Right ventricle myocardium superior (tissue), 1 donor: ENCODE measurements at places on chromosomes 1 and 21.

- peak; percentile 62 for DNase-seq
These were observed 81.4 kb downstream of the NENF start for GRCh38 chr1:212514056-212514614.

DNA sequence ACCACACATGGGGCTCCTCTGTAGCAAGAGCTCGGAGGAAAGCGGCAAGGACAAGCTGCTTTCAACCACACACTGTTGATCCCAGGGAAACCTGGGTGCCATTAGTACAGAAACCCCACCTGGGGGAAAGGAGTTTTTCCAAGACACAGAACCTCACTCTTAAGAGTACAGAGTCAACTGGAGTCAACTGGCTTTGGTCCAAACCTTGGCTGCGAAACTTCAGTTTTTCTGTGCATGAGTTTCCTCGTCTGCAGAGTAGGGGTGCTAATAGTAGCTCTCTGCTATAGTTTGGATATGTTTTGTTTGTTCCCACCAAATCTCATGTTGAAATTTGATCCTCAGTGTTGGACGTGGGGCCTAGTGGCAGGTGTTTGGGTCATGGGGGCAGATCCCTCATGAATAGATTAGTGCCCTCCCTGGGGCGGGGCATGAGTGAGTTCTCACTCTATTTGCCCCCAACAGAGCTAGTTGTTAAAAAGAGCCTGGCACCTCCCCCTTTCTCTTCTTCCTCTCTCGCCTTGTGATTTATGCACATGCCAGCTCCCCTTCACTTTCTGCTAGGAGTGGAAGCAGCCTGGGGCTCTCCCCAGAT, 161.1 kb downstream of the PIGK start:
- DNase-seq, result no peak

GRCh38 chr1:1281533-1282321, 1.5 kb downstream of the SCNN1D start:
- peak; percentile 91 for DNase-seq

DNA sequence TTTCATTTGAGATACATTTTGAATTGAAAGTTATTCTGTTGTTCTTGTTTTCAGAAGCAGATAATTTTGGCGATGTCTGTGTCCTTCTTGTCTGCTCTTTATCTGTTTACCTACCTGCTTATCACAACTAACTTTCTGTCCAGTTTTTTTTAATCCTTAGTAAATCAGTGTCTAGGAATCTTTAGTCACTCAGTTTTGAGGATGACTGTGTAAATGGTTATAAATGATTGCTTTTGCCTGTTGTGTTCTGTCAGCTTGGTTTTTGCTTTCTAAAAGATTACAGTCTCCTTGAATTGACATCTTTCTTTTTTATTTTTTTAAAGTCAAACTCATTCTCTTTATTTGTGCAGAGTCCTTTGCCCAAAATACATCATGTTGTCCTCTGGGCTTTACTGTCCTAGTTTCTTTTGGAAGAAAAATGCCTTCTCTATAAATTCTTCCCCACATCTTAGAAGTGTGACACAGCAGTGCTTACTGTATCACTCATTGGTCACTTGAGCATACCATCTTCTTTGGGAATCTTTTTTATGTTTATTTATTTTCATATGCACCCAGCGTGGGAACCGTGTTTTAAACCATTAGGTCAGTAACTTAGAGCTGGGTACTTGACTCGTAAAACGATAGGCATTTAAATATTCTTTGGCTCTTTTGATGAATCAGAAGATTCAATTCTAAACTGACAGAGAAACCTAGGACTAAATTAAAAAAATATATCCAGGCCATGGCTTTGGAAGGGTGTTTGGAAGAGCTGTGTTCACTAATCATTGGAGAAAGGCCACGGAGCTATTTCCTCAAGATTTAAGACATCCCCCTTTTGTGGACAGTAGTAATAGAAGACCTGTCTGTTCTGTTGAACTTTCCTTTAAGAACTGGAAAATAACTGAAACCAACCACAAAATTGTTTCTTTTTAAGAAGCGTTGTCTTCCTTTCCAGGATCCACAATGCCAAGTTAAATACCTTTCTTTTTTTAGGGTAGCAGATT, 20.9 kb downstream of the LAMC1 start:
- DNase-seq, result no peak

DNA sequence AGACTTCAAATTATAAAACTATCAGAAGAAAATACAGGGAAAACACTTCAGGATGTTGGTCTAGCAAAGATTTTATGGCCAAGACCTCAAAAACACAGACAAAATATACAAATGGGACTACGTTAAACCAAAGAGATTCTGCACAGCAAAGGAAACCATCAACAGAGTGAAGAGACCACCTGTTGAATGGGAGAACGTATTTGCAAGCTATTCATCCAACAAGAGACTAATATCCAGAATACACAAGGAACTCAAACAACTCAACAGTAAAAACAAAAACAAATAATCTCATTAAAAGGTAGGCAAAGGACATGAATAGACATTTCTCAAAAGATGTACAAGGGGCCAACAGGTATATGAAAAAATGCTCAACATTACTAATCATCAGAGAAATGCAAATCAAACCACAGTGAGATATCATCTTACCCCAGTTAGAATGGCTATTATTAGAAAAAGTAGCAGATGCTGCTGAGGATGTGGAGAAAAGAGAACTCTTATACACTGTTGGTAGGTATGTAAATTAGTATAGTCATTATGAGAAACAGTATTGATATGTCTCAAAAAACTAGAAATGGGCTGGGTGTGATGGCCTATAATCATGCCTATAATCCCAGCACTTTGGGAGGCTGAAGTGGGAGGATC, 112.6 kb downstream of the LRIG2 start:
- DNase-seq, result no peak

GRCh38 chr1:180527101-180527669, 24.8 kb upstream of the ACBD6 start:
- DNase-seq, result no peak

DNA sequence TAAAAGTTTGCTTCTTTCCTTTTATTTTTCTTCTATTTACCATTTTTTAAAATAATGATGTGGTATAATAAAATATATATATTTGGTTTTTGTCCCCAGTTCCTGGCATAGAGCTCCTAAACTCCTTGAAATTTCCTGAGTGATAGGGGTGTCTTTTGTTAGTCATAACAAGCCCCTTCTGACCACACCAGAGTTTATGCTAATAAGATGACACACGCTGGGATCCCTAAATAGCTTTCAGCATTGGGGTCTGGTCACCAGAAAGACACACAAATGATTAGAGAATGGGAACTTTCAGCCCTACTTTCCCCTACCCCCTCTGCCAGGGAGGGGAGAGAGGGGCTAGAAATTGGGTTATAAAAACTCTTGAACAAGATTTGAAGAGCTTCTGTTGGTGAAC, 56.2 kb downstream of the COL24A1 start:
- DNase-seq, result no peak

GRCh38 chr1:111570781-111571181, 48.8 kb upstream of the RAP1A start:
- DNase-seq, result no peak

GRCh38 chr1:1318777-1319645, 5.4 kb downstream of the INTS11 start:
- no peak for DNase-seq

GRCh38 chr1:204319027-204319426, 40.7 kb downstream of the PLEKHA6 start:
- DNase-seq, result no peak

DNA sequence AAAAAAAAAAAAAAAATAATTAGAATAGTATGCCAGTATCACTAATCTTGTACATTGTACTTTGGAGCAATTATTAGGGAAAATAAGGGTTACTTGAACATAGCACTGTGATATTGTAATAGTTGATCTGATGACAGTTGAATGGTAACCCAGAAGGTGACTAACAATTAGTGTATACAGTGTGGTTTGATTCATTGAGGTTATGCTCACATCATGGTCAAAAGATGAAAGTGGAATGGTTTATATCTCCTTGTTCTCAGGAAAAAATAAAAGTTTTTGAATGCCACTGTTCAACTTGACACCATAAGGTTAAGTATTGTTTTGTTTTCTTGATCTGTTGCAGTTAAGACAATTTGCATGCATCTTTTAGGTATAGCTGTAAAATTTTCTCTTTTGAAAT, 87.0 kb downstream of the GPR52 start:
- DNase-seq, result no peak

GRCh38 chr1:93979718-93980319, 70.6 kb upstream of the GCLM start:
- DNase-seq, result peak; percentile 51

GRCh38 chr1:199243423-199244061, 604.7 kb downstream of the PTPRC start:
- DNase-seq, result peak; percentile 62

- no peak for DNase-seq
These were observed 11.6 kb downstream of the GMEB1 start for GRCh38 chr1:28680151-28680550.

- DNase-seq, result no peak
These were observed 83.0 kb downstream of the NTPCR start for GRCh38 chr1:233033361-233033760.

- DNase-seq, result no peak
These were observed 2.7 kb downstream of the DHRS3 start for GRCh38 chr1:12615159-12615864.

- DNase-seq, result peak; percentile 84
These were observed 440.9 kb downstream of the PRDM2 start for GRCh38 chr1:14140831-14141401.

DNA sequence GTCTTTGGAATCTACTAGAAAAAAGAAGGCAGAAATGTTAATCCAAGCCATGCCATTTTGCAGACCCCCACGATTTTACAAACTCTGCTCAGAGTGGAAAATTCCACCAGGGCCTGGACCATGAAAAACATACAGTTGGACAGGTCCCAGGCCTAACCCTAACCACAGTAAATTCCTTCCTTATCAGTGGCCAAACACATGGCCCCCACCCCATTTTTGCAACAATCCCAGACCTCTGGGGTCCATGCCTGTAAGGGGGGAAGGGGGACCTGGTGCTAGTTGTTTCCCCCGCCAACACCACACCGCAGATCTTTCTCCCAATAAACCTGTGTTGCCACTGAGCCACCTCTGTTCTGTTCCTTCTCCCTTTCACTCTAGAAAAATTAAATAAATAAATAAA, 1352.7 kb downstream of the AMY1C start:
- no peak for DNase-seq

DNA sequence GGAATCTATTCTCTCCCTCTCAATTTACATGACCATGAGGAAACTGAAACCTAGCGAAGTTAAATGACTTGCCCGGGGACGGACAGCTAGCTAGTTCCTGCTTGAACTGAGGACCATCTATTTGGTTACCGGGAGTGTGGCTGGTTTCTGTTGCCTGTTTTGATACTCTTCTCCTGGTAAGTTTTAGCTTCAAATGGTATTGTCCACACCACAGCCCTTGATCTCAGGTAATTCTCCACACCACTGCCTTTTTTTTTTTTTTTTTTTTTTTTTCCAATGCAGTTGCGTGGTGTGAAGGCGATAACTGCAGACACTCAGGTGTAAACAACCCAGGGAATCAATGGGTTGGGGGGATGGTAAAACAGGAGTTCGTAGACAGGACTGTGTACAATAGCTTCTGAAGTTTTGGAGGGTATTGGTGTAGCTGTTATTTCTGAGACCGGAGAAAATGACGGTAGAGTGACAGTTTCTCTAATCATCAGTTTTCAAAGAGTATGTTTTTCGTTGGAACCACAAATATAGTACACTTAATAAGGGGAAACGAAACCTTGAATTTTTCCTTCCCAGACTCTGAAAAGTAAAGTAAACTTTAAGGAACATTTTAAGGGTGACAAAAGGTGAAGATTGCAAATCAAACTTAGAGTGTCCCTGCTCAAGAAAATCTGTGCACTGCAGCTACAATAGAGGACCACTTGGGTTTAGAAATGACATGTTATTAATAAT, 125.3 kb upstream of the CACYBP start:
- no peak for DNase-seq

DNA sequence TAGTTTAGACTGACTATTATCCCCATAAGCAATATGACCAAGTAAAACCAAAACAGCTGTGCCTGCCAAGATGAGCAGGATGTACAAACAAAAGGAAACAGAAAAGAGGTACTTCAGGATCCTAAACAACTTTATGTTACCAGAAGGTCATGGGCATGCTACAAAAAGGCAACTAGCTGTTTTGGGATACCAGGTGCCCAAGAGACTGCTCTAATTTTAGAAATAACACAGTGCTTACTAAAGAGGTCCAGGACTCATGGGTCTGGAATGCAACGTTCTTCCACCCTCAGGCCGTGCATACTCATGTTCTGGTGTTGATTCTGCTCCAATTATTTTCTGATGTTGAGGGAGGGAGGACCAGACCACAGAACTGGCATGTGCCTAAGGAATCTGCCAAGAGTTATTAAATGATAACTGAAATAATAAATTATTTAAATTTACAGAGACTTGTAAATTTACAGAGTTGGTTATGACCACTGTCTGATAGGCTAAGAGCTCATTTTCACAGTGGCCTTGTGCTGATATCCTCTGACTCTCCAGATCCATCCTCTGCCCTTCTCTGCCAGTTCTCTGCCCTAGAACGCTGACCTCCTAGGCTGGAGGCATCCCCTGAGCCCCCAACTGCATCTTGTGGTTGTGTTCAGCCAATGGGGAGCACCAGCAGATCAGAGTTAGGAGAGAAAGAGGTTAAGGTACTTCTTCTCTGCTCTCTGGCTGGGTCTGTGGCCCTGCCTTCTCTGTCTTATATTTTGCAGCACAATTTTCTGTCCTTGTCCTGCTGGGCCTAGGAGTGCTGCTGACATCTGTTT, 37.7 kb upstream of the BCL10 start:
- no peak for DNase-seq

DNA sequence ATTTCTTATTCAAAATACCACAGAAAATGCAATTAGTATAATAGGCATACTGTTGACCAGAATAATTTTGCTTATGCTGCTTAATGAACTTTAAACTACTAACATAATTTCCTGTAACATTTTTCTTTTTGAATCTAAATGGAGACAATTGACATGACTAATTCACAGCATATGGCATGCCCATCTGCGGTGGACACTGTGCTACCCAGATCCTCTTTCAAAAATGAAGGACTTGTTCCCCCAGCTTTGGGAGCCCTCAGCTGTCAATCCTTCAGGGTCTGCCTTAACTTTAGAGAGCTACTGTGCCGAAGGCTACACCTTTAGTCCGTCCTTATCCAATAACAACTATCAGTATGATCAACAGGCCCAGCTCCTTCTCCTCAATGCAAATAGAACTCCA, 789.0 kb downstream of the PLA2G4A start:
- no peak for DNase-seq

- no peak for DNase-seq
These were observed 36.1 kb downstream of the DNTTIP2 start for GRCh38 chr1:93842750-93843500.

DNA sequence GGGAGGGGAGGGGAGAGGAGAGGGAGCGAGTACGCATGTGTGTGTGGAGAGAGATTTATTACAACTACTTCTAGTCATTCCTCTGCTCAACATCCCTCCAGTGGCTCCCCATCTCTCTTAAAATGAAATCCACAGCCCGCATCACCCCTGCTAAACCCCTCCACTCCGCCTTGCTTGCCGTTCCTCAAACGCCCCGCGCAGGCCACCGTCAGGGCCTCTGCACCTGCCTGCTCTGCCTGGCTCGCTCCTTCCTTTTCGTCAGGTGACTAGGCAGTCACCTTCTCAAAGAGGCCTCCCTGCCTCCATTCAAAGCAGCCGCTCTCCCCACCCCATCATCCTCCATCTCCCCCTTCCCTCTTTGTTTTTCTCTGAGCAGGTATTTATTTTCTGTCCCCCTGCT, 29.9 kb downstream of the LRRC38 start:
- DNase-seq, result no peak
